Upper lobe of right lung (tissue), 1 donor: ENCODE measurements at places on chromosomes 6 and 20. TPM values are rescaled to one million over a fixed set of nuclear protein-coding genes. Genes with fewer than 3 reads are reported as not detected.
A peak's percentile ranks its signal among the peaks of the same experiment; 100 is the strongest.

- no peak for DNase-seq
Measured at GRCh38 chr6:147553099-147553498, 44.6 kb downstream of the SAMD5 start.

- no peak for DNase-seq
Measured at GRCh38 chr6:20706238-20706938, 172.1 kb downstream of the CDKAL1 start.

- DNase-seq: no peak
Measured at GRCh38 chr20:47370214-47370613, 13.7 kb upstream of the ZMYND8 start.

Gene SLC22A1
- total RNA-seq: 2.7 TPM

- no peak for DNase-seq
Measured at GRCh38 chr6:130622142-130622541, 205.1 kb upstream of the SMLR1 start.

- DNase-seq: no peak
Measured at GRCh38 chr6:157570104-157570503, 189.1 kb downstream of the ZDHHC14 start.

DNA sequence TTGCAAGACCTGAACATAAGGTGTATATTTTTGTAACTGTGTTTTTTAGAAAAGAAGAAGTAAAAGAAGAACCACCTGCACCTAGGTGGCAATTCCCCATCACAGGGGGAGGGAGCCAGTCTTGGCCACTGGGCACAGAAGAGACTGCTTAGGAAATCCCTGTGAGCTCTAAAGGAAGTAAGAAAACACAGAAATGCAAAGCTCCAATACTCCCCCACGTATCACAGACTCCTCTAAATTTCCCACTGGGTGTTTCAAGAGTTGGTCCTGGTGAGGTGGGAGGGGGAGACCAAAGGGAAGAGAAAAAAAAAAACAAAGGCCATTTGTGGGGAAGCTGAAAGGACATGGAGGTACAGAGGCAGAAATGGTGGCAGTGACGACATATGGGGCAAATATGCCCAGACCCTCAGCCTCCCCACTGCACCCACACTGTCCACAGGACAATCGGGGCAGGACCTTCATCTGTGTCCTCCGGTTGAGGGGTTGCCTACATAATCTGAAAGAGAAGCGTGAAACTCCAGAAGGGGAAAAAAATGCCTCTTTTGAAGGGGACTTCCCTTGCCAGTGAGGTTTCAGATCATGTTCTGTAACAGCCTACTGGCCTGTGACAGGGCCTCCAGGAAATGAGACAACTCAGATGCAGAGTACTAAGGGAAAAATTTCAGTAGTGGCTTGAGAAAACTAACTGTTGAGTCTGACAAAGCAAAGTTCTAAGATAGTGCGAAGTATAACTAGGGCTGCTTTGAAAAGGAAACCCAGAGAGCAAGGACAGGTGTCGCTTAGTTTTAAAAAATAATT lies 226.2 kb upstream of the MARCKS start:
- DNase-seq: peak; percentile 57
